Spleen (tissue), 13 donors: ENCODE measurements at places on chromosomes 11 and 22.

- peaks cover 62% of the 10 kb centered on the region for H3K27me3 ChIP-seq
- H3K27ac ChIP-seq: no peak overlapping the region
Observed at GRCh38 chr11:118155776-118156530, 3.3 kb upstream of the SCN4B start.

- H3K36me3 ChIP-seq: no peaks in the 10 kb centered on the region
- H3K4me1 ChIP-seq: peaks cover 73% of the 10 kb centered on the region
- DNase-seq: no peak
- peak overlapping the region; percentile 54 for H3K4me3 ChIP-seq
- peaks cover 100% of the 10 kb centered on the region for H3K27me3 ChIP-seq
Observed at GRCh38 chr11:43579919-43580276, 100.6 kb upstream of the HSD17B12 start.

DNA sequence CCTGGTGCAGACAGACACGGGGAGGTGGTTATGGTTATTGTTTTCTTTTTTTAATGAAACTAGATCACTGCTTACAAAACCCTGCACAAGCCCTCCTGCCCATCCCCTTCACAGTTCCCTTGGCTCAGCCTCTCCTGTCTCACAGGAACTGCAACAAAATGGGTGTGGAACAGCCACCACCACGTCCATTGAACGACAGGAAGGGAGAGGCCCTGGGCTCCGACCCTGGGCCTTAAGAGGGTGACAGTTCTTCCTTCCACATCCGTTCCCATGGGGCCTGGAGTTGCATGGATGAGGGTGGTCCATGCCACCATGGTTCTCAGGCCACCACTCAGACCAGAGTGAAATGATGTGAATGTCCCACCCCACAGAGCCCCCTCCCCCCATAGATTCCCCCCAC lies 15.7 kb downstream of the PRPF19 start:
- H3K27ac ChIP-seq: peak overlapping the region; percentile 51
- peaks cover 23% of the 10 kb centered on the region for H3K4me1 ChIP-seq
- H3K36me3 ChIP-seq: peaks cover 30% of the 10 kb centered on the region
- no peaks in the 10 kb centered on the region for H3K27me3 ChIP-seq
- no peak for DNase-seq

GRCh38 chr22:31154975-31155374 lies 5.0 kb upstream of the RNF185 start:
- H3K4me1 ChIP-seq: no peaks in the 10 kb centered on the region
- no peak overlapping the region for H3K27ac ChIP-seq
- no peaks in the 10 kb centered on the region for H3K27me3 ChIP-seq
- DNase-seq: no peak
- H3K36me3 ChIP-seq: no peaks in the 10 kb centered on the region

GRCh38 chr11:124970925-124971324 lies 16.9 kb downstream of the CCDC15 start:
- no peak overlapping the region for H3K4me3 ChIP-seq
- no peaks in the 10 kb centered on the region for H3K27me3 ChIP-seq
- no peak overlapping the region for H3K27ac ChIP-seq
- peaks cover 6% of the 10 kb centered on the region for H3K36me3 ChIP-seq
- no peaks in the 10 kb centered on the region for H3K4me1 ChIP-seq

DNA sequence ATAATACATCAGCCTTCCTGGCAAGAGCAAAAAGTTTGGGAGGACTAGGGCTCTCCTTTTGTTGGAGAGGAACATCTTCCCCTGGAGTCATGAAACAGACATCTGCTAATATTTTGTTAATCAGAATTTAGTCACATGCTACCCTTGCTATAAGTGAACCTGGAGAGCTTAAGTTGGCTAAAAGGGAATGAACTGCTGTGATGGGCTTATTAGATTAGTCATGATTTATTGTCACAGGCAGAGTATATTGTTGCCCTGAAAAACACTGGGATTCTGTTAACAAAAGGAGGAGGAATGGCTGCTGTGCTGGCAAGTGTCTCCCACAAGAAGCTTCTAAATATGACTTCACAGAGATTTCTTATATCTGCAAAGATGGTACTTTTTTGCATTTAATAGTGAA lies 16.0 kb downstream of the TCP11L1 start:
- no peak overlapping the region for H3K27ac ChIP-seq
- H3K27me3 ChIP-seq: no peaks in the 10 kb centered on the region

DNA sequence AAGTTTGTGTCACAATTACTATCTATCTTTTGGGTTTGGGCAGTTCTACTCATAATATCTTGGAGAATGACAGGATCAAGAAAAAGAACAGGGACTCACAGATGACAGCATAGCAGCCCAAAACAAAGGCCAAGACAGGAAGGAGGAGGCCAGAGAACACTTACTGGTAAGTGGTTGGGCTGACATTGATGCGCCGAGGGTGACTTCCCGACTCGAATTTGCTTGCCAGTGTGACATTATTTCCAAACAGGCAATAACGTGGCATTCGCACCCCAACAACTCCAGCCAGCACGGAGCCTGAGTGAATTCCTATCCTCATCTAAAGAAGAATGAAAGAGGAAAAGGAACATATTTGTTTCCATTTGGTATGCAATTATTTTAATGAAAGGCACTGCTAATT lies 309.9 kb downstream of the GUCY1A2 start:
- H3K36me3 ChIP-seq: no peaks in the 10 kb centered on the region
- no peak overlapping the region for H3K4me3 ChIP-seq
- H3K27ac ChIP-seq: no peak overlapping the region
- no peaks in the 10 kb centered on the region for H3K27me3 ChIP-seq
- peak; percentile 16 for DNase-seq

DNA sequence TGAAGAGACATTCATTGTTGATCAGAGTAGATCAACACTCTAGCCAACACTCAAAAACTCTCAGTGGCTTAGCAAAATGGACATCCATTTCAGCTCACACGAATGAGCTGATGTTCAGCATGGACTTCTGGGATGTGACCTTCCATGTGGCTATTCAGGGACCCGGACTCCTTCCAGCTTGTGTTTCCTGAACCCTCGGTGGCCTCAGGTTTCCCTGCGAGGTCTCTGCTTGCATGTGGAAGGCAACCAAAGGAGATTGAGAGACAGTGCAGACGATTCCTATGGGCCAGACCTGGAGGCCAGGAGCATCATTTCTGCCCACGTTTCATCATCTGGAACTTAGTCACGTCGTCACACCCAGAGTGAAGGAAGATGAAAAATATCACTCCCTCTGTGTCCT lies 1137.4 kb downstream of the TBC1D22A start:
- no peaks in the 10 kb centered on the region for H3K4me1 ChIP-seq
- H3K36me3 ChIP-seq: no peaks in the 10 kb centered on the region
- no peak overlapping the region for H3K4me3 ChIP-seq
- no peaks in the 10 kb centered on the region for H3K27me3 ChIP-seq
- no peak overlapping the region for H3K27ac ChIP-seq
- DNase-seq: no peak

DNA sequence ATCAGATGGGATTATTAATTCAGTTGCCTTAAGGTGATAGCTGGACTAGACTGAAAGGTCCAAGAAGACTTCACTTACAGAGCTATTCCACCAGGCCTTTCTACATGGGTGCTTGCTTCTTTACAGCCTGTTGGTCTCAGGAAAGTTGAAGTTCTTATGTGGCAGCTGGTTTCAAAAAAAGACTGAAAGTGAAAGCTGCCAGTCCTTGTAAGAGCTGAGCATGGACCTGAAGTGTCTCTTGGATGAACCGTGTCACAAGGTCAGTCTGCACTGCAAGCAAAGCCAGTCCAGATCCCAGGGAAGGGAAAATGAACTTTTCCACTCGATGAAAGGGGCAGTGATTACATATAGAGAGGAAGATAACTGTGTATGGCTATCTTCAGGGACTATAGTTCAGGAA lies 201.5 kb upstream of the LUZP2 start:
- no peaks in the 10 kb centered on the region for H3K36me3 ChIP-seq
- H3K27ac ChIP-seq: no peak overlapping the region
- H3K4me3 ChIP-seq: no peak overlapping the region
- no peaks in the 10 kb centered on the region for H3K4me1 ChIP-seq
- no peak for DNase-seq
- no peaks in the 10 kb centered on the region for H3K27me3 ChIP-seq

- no peaks in the 10 kb centered on the region for H3K36me3 ChIP-seq
- H3K4me1 ChIP-seq: peaks cover 55% of the 10 kb centered on the region
- DNase-seq: peak; percentile 84
- peak within 1 kb of the TSS; percentile 37 for H3K4me3 ChIP-seq
- H3K27ac ChIP-seq: peak within 1 kb of the TSS; percentile 2
- peaks cover 44% of the 10 kb centered on the region for H3K27me3 ChIP-seq
Observed at GRCh38 chr22:30245985-30246813, at the start of gene LIF. Gene LIF (minus strand): TSS chr22:30246759. CDS start chr22:30246695, 64 bp downstream.

- no peak for DNase-seq
- no peaks in the 10 kb centered on the region for H3K27me3 ChIP-seq
- peaks cover 49% of the 10 kb centered on the region for H3K36me3 ChIP-seq
- H3K4me1 ChIP-seq: peaks cover 36% of the 10 kb centered on the region
- H3K27ac ChIP-seq: no peak overlapping the region
- no peak overlapping the region for H3K4me3 ChIP-seq
Observed at GRCh38 chr11:63547061-63547460, 10.5 kb downstream of the PLAAT4 start.

- H3K4me3 ChIP-seq: peak within 1 kb of the TSS; percentile 89
- no peaks in the 10 kb centered on the region for H3K36me3 ChIP-seq
- DNase-seq: peak; percentile 96
Observed at GRCh38 chr11:68121067-68121899, at the start of gene CHKA. Gene CHKA (minus strand): TSS chr11:68121388. CDS start chr11:68121177, 211 bp downstream.

DNA sequence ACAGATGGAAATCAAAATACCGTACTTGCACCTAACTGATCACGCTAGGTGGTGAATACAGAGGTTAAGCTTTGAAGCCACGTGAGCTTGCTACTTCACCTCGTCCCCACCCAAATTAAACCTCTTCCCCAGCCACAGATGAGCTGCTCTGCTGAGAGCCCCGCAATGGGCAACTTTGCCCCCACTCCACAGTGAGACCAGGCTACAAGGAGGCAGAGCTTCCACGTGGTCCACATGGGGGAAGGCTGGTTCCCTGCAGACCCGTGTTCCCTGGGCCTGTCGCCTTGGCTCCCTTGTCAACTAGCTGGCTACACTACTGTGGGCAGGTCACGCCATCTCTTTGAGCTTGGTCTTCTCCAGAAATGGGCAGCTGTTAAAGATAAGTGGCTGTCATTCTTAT lies 10.9 kb downstream of the CD5 start:
- H3K4me1 ChIP-seq: peaks cover 47% of the 10 kb centered on the region
- H3K27ac ChIP-seq: peak overlapping the region; percentile 9
- peak; percentile 70 for DNase-seq
- H3K36me3 ChIP-seq: peaks cover 14% of the 10 kb centered on the region
- H3K27me3 ChIP-seq: no peaks in the 10 kb centered on the region

DNA sequence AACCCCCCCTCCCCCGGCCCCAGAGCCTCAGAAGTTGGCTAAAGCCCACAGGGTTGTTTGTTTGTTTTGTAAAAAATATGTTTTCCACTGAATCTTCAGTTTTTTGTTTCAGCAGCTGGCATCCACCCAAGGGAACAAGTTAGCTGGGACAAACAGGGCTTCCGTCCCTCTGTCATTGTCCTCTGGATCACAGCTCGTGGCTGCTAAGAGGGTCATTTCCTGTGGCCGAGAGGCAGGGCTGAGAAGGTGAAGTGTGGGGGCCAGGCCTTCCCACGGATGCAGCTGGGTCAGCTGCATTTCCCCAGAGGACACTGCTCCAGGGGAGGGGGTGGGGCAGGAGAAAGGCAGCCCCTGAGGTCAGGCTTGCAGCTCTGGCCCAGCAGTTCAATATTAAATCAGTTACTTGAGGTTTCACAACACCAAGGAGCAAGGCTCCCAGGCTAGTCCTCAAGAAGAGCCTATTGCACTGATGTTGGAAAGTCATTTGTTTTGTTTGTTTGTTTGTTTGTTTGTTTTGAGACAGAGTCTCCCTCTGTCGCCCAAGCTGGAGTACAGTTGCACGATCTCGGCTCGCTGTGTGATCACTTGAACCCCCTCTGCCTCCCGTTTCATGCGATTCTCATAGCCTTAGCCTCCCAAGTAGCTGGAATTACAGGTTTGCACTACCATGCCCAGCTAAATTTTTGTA lies 34.4 kb upstream of the SMTN start:
- peaks cover 37% of the 10 kb centered on the region for H3K4me1 ChIP-seq
- peak overlapping the region; percentile 27 for H3K27ac ChIP-seq
- no peaks in the 10 kb centered on the region for H3K27me3 ChIP-seq
- no peak overlapping the region for H3K4me3 ChIP-seq

- no peak overlapping the region for H3K4me3 ChIP-seq
- DNase-seq: no peak
- no peak overlapping the region for H3K27ac ChIP-seq
- H3K27me3 ChIP-seq: no peaks in the 10 kb centered on the region
Observed at GRCh38 chr22:36211237-36211861, 9.7 kb upstream of the APOL4 start.

GRCh38 chr11:64007629-64008282 lies 21.5 kb downstream of the OTUB1 start:
- no peaks in the 10 kb centered on the region for H3K36me3 ChIP-seq
- peaks cover 16% of the 10 kb centered on the region for H3K4me1 ChIP-seq
- peak; percentile 91 for DNase-seq
- peak overlapping the region; percentile 12 for H3K4me3 ChIP-seq

DNA sequence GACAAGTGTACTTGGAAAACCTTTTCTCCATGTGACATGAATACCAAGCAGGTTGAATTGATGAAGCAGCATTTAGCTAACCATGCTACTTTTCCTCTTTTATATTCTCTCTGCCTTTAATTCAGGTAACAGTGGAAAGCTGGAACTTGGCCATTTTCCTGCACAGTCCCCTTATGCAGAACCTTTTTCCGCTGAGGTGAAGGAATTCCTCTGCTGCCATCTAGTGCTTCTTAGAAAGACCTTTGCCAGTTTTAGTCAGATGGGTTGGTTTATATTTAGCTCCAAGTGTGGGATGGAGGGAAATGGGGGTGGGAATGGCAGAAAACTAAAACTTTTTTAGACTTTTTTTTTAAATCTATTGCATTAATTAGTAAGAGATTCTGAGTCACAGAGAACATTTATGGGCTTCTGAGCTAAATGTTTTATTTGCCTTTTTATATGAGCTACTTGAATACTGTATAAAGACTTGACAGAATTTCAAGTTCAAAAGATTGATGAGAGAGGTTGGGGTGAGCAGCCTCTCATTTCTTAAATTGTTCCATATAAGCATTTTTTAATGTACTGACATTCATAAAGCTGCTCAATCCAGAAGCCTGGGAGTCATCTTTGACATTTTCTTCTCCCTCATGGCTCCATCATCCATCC lies 153.9 kb upstream of the ZC3H12C start:
- H3K27ac ChIP-seq: no peak overlapping the region
- no peak overlapping the region for H3K4me3 ChIP-seq
- H3K36me3 ChIP-seq: no peaks in the 10 kb centered on the region
- no peaks in the 10 kb centered on the region for H3K27me3 ChIP-seq
- DNase-seq: no peak
- H3K4me1 ChIP-seq: no peaks in the 10 kb centered on the region
